ENCODE measurements at places on chromosomes 7 and 10. TPM values are rescaled to one million over a fixed set of nuclear protein-coding genes. Genes with fewer than 3 reads are reported as not detected.

Gene CYP3A7
- not detected for total RNA-seq

Gene ATOH7
- not detected for total RNA-seq

Gene SLC26A4
- 0.81 TPM for total RNA-seq

Gene NEURL1
- total RNA-seq: 0.06 TPM

Gene SUMF2
- total RNA-seq: 125 TPM

Gene PAX4
- not detected for total RNA-seq

Gene CH25H
- 0.65 TPM for total RNA-seq

Gene MDFIC
- total RNA-seq: 36.6 TPM

Gene CNTNAP2
- 1.3 TPM for total RNA-seq

Gene PRSS1
- total RNA-seq: not detected

Gene PILRA
- 0.06 TPM for total RNA-seq

Gene NME8
- total RNA-seq: not detected

Gene EN2
- not detected for total RNA-seq

Gene NPFFR1
- not detected for total RNA-seq

Gene ADCY1
- 0.13 TPM for total RNA-seq

Gene IPMK
- total RNA-seq: 5.7 TPM

Gene AOAH
- not detected for total RNA-seq

Gene FEZF1
- not detected for total RNA-seq

Gene MGMT
- total RNA-seq: 17.7 TPM

Gene MMS19
- total RNA-seq: 78.1 TPM

Gene PNPLA8
- total RNA-seq: 34.0 TPM

Gene ZNF853
- 1.9 TPM for total RNA-seq

Gene MSS51
- total RNA-seq: 1.4 TPM

Gene VGF
- not detected for total RNA-seq

Gene TUBAL3
- 0.25 TPM for total RNA-seq

Gene GRID1
- not detected for total RNA-seq

Gene FAM24B
- total RNA-seq: 4.2 TPM

Gene FGL2
- 0.16 TPM for total RNA-seq

Gene TRPV6
- not detected for total RNA-seq

Gene GSAP
- total RNA-seq: 4.0 TPM

Gene ASL
- total RNA-seq: 60.0 TPM

Gene TMEM130
- total RNA-seq: not detected

Gene RSU1
- 57.4 TPM for total RNA-seq

Gene TEX36
- total RNA-seq: not detected

Gene GARIN1A
- total RNA-seq: 0.16 TPM

Gene SPDYE5
- not detected for total RNA-seq

Gene PROSER2
- total RNA-seq: 3.9 TPM

Gene OPTN
- 87.9 TPM for total RNA-seq

Gene DNTT
- total RNA-seq: not detected

Gene AKR1D1
- total RNA-seq: not detected

Gene XRCC2
- total RNA-seq: 3.1 TPM

Gene CC2D2B
- total RNA-seq: not detected

Gene ADAMTS14
- under 0.01 TPM for total RNA-seq

Gene CPA4
- total RNA-seq: 0.25 TPM

Gene CFAP46
- total RNA-seq: 0.82 TPM

Gene SUN3
- not detected for total RNA-seq

Data from bladder microvascular endothelial cell (primary cell).